T-helper 2 cell treated with Interferon-gamma antibody and Interleukin-4, amounts not matched to agents 5 μg/mL and 100 μg/mL, for 36 hours (primary cell): ENCODE measurements at places on chromosomes 4 and X.

DNA sequence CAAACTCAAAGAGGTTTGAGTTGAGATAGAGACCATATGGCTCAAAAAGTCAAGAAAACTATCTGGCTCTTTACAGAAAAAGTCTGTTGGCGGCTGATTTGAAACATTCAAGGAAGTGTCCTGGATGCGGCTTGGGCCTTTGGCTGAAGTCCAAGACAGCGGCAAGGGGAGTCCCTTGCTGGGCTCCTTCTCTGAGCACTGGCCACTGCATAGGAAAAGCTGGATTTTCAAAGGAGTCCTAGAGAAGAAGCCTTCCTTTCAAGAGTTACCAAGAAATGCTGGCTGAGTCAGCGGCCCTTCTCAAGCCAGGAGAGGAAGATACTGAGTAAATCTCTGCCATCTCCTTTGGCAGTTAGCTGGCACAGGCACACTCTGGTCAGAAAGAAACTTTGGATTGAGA lies 12.1 kb downstream of the APLN start:
- no peak for DNase-seq

DNA sequence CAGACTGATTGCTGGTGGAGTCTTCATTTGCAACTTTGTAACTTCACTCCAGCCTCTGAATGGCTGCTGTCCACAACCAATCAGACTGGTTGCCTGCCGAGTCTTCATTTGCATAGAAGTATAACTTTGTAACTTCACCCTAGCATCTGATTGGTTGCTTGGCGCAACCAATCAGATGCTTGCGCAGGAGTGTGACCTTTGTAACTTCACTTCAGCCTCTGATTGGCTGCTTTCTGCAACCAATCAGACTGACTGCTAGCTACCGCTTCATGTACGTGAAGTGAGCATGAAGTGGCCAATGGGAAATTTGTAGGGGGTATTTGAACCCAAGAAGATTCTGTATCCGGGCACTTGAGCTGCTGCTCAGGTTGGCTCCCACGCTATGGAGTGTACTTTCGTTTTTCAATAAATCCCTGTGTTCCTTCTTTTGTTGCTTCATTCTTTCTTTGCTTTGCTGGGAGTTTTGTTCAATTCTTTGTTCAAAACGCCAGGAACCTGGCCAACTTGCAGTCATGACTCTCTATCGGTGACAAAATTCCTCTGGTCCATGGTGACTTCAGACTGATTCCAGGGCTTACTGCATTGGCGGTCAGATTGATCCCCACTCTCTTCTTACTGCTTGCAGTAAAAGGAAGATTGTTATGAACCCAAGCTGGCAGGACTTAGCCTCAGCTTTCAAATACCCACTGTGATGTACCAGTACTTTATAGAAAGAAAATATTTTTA lies 46.4 kb upstream of the FGG start:
- no peak for DNase-seq

DNA sequence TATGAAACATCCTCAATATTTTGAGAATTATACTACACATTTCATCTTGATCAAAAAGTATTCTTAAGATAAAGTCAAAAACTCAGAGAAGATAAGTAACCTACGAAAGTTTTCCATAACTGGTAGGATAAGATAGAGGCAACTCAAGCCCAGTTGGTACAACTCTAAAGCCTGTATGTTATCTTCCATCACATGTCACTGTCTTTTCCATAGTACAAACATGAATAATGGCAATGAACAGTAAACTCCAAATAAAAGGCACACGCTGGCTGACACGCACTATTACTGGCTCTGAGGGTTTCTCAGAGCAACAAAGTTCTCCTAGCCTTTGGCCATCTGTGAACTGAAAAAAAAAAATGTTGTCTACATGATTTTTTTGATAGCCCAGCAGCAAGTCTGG lies 27.2 kb downstream of the LIN54 start:
- no peak for DNase-seq

DNA sequence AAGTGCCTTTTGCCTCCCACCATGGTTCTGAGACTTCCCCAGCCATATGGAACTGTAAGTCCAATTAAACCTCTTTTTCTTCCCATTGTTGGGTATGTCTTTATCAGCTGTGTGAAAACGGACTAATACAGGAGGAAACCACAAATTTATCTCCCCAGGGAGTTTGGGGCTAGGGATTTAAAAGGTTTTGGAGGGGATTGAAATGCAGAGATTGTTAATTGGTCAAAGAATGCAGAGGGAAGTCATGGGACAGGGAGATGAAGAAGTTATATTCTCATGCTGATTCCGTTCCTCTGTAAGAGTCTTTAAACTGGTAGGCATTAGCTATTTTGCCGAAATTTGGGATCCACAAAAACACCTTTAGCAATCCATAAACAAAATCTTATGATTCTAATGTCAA lies 57.9 kb downstream of the TKTL2 start:
- DNase-seq = no peak

DNA sequence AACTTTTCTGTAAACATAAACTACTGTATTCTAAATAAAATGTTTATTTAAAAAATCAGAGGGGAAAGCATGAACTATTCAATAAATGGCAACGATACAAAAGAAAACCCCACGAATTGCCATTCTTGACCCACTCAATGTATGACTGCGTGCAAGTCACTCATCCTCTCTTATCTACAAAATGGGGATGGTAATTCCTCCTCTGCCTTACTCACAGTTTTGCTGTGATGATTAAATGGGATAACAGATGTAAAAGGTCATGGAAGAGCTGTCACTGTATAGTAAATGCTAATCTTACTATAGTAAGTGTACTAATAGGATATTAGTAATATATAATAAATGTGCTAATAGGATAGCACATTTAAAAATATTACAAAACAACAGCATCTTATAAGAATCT lies 173.4 kb downstream of the SCFD2 start:
- no peak for DNase-seq

DNA sequence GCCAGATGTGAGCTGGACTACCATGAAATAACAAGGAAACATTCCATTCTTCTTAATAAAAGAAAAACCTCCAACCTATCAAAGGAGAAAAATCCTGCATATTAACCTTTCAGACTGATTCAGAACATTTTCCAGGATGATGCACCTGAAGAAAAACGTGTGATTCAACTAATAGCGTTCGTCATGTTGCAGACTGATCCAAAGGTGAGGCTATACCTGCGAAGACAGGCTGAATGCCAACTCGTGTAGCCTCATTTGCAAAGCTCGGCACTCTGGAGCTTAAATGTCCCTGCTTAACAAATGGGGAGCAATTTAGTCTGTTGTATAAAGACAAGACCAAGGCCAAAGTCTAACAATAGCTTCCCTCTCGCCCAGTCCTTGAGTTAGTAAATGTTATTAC lies 172.0 kb upstream of the NOCT start:
- no peak for DNase-seq

DNA sequence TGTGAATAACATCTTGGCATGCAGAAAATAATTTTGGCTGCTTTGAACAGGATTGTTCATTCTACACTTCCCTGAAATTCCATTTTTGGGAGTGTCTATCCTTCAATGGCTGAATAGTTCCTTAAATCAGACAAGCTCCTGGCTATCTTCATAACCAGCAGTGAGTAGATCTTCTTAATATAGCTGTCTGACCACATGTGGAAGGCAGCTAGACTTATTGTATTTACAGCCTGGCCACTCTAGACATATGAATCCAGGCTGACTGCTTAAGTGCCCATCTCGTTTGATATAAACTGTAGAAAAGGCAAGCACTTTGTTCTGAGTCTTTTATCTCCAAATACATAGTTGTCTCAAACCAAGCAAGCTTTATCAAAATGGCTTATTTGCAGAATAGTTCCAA lies 40.0 kb downstream of the PWWP3B start:
- no peak for DNase-seq

- no peak for DNase-seq
These were observed 30.6 kb upstream of the GC start for GRCh38 chr4:71814433-71814832.

- DNase-seq = no peak
These were observed 69.3 kb downstream of the MTMR1 start for GRCh38 chrX:150762258-150763165.

DNA sequence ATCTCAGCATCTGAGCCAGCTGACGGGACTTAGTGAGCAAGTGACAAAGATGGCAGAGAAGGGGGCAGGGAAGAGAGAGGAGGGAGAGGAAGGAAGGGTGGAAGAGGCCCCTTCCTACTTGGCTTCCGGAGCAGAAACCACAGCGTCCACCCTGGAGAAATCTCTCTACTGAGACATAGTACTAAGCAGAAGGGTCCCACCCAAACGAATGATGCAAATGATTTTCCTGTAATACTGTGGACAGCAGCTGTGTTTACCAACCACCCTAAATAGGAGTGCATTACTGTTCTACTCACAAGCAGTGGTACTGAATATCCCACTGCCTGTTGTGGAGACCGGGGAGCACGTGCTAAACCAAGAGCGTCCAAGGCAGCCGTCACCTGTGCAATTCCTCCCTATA lies 29.4 kb downstream of the DTHD1 start:
- no peak for DNase-seq

- DNase-seq = no peak
These were observed 801.3 kb downstream of the PCDH18 start for GRCh38 chr4:136731025-136731424.

DNA sequence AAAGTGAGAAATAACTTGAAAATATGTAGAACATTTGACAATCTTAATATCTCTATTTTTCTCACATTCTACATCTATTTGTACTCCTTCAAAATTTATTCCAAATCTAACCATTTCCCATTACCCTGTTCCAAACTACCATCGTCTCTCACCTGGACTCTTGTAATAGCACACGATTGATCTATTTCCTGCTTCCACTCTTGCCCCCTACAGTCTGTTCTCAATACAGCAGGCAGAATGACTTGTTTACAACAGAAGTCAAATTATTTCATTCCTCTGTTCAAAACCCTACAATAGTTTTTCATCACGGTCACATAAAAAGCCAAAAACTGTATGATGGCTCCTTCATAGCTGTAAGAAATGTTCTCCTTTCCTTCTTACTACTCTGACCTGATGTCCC lies 21.1 kb upstream of the LUZP4 start:
- DNase-seq = no peak

- DNase-seq = no peak
These were observed 71.7 kb downstream of the CFAP299 start for GRCh38 chr4:80407246-80407645.

- no peak for DNase-seq
These were observed 189.0 kb downstream of the AR start for GRCh38 chrX:67732864-67733263.

DNA sequence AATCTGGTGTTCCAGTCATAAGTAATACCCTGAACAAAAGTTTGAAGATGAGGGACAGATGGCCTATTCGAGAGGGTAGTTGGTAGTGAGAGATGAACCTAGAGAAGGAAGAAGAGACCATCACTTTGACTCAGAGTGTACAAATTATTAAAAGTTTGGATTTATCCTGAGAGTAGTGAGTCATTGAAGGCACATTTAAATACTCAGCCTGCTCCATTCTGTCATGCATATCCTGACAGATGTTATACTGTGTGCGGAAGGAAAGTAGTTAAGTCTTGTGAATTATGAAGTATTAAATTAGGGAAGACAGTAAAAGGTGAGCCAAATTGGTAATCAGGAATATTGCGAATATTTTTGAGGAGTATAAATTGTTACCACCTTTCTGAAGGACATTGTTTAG lies 93.1 kb downstream of the KLHL34 start:
- DNase-seq = no peak

- DNase-seq = no peak
These were observed 95.7 kb downstream of the ANTXR2 start for GRCh38 chr4:79977131-79977840.
